DND-41 (cell line): ENCODE measurements at places on chromosomes 13 and 19.

DNA sequence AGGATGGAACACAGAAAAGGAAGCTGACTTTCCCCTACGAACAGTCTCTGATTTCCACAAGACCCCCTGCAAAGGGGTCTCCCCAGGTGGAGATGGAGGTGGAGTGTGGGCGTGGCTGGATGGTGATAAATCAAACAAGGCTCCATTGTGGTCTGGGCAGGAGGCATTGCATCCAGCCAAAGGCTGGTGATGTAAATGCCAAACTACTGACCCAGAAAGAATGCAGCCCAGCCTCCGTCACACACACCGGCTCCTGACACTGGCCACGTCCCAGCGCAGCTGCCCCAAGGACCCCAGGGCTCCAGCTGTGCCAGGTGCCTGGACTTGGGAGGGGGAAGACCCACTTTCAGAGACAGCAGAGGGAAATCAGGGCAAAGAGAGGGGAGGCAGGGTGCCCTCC lies 6.3 kb downstream of the SLC7A1 start:
- peaks cover 57% of the 10 kb centered on the region for H3K4me1 ChIP-seq
- no peak for DNase-seq
- H3K27me3 ChIP-seq: no peaks in the 10 kb centered on the region
- no peak overlapping the region for H3K27ac ChIP-seq
- H3K36me3 ChIP-seq: peaks cover 79% of the 10 kb centered on the region

DNA sequence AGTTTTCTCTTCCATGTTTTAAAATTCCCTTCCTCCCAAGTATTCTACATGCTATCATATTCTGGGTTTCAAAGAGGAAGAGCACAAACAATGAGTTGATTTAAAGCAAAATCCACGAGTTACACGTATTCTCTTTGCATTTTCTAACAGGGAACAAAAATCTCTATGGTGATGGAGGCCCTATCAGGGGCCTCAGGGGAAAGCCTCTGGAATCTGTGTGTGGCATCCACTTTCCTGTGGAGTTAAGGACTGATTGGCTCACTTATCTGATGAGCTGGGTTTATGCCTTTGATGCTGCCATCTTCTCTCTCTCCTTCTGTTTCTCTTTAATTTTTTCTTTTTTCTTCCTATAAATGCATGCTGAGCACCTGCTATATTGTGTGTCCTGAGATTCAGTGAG lies 14.8 kb downstream of the OLFM4 start:
- no peaks in the 10 kb centered on the region for H3K36me3 ChIP-seq
- no peak overlapping the region for H3K27ac ChIP-seq
- no peak overlapping the region for H3K4me3 ChIP-seq
- DNase-seq: no peak
- H3K4me1 ChIP-seq: no peaks in the 10 kb centered on the region

GRCh38 chr19:6564393-6564792 lies 26.6 kb downstream of the CD70 start:
- no peaks in the 10 kb centered on the region for H3K4me1 ChIP-seq
- no peak overlapping the region for H3K27ac ChIP-seq
- no peak overlapping the region for H3K4me3 ChIP-seq
- peak; percentile 56 for DNase-seq

- H3K4me3 ChIP-seq: peak overlapping the region; percentile 62
- H3K27ac ChIP-seq: peak overlapping the region; percentile 86
- DNase-seq: no peak
- peaks cover 30% of the 10 kb centered on the region for H3K4me1 ChIP-seq
- no peaks in the 10 kb centered on the region for H3K36me3 ChIP-seq
- H3K27me3 ChIP-seq: no peaks in the 10 kb centered on the region
Observed at GRCh38 chr13:48532256-48532505, 699 bp downstream of the RCBTB2 start.
